ENCODE measurements at places on chromosomes 12 and 14.

DNA sequence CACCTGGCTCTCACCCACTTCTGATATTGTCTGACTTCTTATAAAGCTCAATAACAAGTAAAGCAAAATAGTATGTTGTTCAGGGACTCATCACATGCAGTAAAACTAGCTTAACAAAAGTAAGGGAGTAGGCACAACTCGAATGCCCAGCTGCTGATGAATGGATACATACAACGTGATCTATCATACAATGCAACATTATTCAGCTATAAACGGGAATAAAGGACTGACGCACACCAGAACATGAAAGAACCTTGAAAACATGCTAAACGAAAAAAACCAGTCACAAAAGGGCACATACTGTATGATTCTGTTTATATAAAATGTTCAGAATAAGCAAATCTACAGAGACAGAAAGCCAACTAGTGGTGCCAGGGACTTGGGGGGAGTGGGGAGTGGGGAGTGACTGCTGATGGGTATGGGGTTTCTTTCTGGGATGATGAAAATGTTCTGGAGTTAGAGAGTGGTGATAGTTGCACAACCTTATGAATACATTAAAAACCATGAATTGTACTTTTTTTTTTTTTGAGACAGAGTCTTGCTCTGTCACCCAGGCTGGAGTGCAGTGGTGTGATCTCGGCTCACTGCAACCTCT lies 11.1 kb downstream of the PLBD2 start:
- no peaks in the 10 kb centered on the region for H3K27me3 ChIP-seq
- H3K4me3 ChIP-seq = no peak overlapping the region
- no peaks in the 10 kb centered on the region for H3K4me1 ChIP-seq
- H3K27ac ChIP-seq = no peak overlapping the region
- DNase-seq = no peak

DNA sequence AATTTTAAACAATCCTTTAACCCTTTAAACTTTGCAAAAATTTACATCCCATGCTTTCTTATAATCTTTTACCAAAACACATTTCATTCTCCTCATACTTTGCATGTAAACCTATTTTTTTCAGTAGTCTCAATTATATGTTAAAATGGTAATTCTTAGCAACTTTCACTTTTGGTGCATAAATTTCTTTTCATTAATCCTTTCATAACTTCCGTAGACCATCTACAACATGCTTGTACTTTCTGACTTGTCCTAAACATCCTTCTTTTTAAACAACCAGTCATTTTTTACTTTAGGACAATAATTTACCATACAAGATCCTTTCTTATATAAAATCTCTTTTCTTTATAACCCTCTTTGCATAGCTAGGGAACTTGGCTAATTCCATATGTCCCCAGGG lies 19.5 kb downstream of the CCDC91 start:
- H3K4me3 ChIP-seq = no peak overlapping the region
- peaks cover 23% of the 10 kb centered on the region for H3K36me3 ChIP-seq
- H3K27ac ChIP-seq = no peak overlapping the region
- DNase-seq = peak; percentile 41

DNA sequence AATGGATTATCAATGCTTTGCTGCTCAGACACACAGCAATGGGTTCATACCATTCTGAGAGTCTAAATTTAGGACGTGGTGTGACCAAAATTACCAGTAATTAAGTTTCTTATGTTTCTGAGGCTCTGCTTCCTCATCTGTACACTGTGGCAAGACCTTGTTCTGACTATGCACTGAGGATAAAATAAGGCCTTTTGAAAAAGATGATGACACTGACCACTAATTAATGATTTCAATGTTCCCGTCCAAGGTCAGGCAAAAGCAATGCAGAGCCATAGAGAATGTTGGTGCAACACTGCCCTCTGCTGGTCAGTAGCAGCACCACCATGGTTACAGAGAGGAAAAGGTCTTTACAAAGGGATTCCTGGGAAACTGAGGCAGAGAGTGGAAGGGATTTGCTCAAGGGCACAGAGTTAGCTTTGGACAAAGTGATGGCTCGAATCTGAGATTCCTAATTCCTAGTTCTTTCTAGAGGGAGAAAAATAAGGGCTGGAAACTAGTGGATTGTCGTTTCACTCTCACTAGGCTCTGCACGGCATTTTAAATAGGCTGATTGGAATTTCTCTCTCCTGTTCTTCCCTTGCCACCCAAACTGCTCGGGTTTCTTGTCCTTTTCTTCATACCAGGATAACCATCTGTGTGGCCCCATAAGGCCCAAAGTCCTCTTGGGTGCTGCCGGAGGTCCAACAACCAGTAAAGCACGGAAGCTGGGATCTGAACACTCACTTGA lies 22.3 kb upstream of the P2RX7 start:
- no peaks in the 10 kb centered on the region for H3K36me3 ChIP-seq
- H3K27me3 ChIP-seq = no peaks in the 10 kb centered on the region
- no peak overlapping the region for H3K27ac ChIP-seq
- H3K4me1 ChIP-seq = no peaks in the 10 kb centered on the region
- DNase-seq = peak; percentile 70

DNA sequence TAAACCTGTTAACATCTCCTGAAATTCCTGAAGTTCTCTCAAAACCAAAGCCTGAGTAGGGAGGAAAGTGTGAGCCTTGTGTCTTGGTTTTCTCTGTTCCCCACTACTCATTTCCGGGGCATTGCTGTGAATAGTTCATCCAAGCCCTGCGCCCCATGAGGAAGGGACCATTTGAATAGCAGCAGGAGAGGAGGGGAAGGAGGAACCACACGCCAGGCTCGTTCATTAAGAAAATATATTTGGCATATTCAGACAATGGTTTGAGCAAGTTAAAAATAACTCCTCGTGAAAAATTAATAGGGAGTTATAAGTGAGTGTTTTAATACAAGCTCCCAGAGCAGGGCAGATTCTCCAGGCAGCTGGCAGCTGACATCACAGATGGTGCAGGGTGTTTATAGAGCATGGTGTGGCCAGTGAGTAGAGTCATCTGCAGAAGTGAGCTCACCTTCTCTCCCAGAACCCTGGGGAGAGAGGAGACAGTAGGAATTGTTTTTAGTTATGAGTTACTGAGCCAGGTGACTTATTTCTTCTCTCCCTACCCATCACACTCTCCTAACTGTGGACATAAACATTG lies 29.5 kb upstream of the CISTR start:
- DNase-seq = no peak
- H3K4me3 ChIP-seq = no peak overlapping the region
- H3K36me3 ChIP-seq = no peaks in the 10 kb centered on the region
- H3K27me3 ChIP-seq = peaks cover 37% of the 10 kb centered on the region
- no peaks in the 10 kb centered on the region for H3K4me1 ChIP-seq

DNA sequence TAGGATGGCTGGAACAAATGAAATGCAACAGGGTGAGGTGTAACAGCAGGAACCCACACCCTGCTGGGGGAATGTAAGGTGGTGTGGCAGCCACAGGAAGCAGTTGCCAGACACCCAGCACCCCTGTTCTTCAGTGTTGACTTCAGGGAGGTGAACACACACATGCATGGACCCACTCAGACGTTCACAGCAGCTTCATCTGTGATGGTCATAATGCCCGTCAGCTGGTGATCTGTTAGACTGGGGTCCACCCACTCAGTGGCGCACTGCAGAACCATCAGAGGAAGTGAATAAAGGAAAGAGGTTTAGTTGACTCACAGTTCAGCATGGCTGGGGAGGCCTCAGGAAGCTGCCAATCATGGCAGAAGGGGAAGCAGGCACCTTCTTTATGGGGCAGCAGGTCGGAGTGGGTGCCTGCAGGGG lies 22.7 kb upstream of the TEX22 start:
- H3K36me3 ChIP-seq = no peaks in the 10 kb centered on the region
- no peaks in the 10 kb centered on the region for H3K4me1 ChIP-seq
- no peak overlapping the region for H3K27ac ChIP-seq
- peak; percentile 85 for DNase-seq
- no peaks in the 10 kb centered on the region for H3K27me3 ChIP-seq

DNA sequence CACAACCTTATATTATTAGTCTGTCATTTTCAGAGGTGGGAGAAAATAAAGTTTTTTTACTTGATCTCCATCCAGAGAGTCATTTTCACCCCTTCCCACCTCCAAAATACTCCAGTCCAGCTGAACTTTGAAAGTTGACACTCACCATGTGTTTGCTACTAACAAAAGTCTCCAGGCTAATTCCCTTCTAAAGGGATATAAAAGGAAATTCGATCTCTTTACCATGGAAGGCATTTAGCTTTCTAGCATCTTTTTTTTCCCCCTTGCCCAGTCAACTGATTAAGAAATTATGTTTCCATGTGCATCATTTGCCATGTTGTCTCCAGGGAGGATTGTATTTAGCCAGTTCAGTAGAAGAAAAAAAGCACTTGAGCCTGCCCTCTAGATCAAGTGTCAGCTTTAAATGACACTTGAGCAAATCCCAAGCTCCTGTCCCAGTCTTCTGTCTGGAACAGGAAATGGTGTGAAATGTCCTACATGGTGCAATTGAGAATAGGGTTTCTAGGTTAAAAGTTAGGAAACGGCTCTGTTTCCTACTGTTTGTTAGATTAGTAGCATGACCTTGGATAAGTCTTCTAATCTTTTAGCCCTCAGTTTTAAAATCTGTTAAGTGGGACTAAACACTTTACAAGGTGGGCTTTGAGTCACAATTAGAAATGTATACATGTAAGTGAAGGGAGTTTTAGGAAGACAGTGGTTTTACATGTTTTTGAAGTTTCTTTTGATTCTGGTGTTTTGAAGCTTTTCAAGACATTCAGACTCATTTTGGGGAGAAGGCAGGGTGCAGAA lies 67.2 kb downstream of the GNS start:
- H3K27ac ChIP-seq = no peak overlapping the region
- no peak overlapping the region for H3K4me3 ChIP-seq
- no peak for DNase-seq

DNA sequence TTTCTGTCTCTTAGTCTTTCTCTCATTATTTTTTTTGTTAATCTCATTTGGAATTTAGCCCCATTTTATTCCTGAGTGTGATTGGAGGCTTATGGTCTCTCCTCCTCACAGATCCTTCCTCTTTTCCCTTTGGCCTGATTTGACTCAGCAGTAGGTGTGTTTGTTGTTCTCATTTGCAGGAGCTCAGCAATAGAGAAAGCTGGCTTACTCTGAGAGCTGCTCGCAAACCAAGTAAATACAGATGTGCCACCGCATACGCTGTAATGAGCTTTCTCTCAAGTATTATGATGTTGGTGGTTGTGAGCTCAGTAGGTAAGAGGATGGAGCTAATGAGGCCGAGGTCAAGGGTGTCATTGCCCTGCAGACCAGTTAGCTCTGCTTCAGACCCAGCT lies 206.5 kb downstream of the ETV6 start:
- DNase-seq = peak; percentile 48
- peaks cover 32% of the 10 kb centered on the region for H3K36me3 ChIP-seq
- H3K4me1 ChIP-seq = peaks cover 65% of the 10 kb centered on the region

DNA sequence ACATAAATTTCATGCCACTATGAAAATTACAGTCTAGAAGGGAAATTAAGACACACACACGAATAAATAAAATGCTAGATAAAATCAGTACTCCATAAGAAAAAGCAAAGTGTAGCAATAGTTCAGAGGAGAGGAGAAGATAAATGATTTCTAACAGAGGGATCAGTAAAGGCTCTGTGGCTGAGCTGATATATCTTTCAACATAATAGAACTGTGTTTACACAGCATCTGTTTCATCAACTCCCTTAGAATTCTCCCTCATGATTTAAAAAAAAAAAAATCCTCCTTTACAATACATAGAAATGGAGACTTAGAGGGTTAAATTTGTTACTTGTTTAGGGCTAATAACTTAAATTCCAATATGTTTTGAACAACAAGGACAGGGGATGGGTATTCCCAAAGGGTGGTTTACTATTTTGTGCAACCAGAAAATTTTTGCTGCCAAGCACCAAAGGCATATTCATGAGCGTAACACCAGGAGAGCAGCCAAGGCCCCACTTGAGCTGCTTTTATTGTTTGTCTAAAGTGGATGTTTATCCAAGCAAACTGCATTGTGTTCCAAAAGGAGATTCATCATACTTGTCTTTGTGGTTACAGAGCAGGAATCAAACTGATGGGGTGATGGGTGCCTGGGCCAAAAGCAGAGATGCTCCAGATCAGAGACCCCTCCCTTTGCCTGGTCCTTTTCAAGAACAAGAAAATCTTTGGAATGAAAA lies 162.7 kb downstream of the BMP4 start:
- no peak overlapping the region for H3K4me3 ChIP-seq
- peaks cover 2% of the 10 kb centered on the region for H3K27me3 ChIP-seq
- H3K27ac ChIP-seq = no peak overlapping the region
- DNase-seq = no peak
- H3K36me3 ChIP-seq = no peaks in the 10 kb centered on the region

GRCh38 chr14:71399057-71399487 lies 491.8 kb downstream of the PCNX1 start:
- DNase-seq = peak; percentile 95
- H3K4me3 ChIP-seq = no peak overlapping the region
- peaks cover 17% of the 10 kb centered on the region for H3K4me1 ChIP-seq
- H3K27me3 ChIP-seq = no peaks in the 10 kb centered on the region
- peak overlapping the region; percentile 78 for H3K27ac ChIP-seq

DNA sequence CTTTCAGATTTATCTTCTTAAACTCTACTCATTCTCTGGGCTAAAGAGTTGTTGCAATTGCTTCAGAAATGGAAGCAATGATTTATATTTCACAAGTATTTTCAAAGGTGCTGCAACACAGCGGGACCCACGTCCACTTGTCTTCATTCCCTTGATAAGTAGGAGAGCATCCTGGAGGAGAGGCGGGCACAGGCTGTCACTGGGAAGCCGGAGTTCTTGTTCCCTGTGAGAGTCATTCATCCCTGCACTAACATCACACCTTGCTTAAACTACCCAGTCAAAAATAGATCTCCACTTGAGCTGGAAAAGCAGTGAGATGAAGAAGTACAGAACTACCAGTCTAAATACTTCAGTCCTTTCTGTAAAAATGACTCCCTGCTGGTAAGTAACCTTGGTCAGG lies 160.5 kb upstream of the RASSF8 start:
- no peaks in the 10 kb centered on the region for H3K27me3 ChIP-seq
- H3K4me3 ChIP-seq = no peak overlapping the region
- no peaks in the 10 kb centered on the region for H3K36me3 ChIP-seq
- no peak for DNase-seq

DNA sequence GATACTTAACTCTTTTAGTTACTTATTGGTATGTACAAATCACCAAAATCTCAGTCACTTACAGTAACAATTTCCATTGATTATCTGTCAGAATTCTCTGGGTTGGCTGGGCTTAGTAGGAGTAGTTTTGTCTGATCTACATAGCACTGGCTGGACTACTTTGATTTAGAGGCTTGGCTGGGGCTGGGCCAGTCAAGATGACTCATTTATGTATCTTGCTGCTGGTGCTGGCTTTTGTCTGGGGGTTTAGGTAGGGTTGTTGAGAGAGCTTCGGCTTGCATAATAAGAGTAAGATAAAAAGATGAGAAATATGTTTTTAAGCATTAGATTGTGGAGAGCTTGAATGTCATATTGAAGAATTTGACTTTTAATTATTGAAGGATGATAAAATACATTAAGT lies 1093.7 kb downstream of the SLC6A15 start:
- H3K36me3 ChIP-seq = no peaks in the 10 kb centered on the region
- DNase-seq = no peak
- H3K27ac ChIP-seq = no peak overlapping the region

- no peak overlapping the region for H3K4me3 ChIP-seq
- no peaks in the 10 kb centered on the region for H3K27me3 ChIP-seq
- H3K36me3 ChIP-seq = no peaks in the 10 kb centered on the region
Measured at GRCh38 chr12:21843795-21844194, 69.3 kb upstream of the KCNJ8 start.

Data from common myeloid progenitor, CD34-positive (primary cell).